Chondrocyte (in vitro differentiated cells): ENCODE measurements at places on chromosomes 4 and X. TPM values are rescaled to one million over a fixed set of nuclear protein-coding genes. Genes with fewer than 3 reads are reported as not detected.
A peak's percentile ranks its signal among the peaks of the same experiment; 100 is the strongest.

- no peak for DNase-seq
Observed at GRCh38 chrX:48573690-48574269, 504 bp upstream of the RBM3 start.

- DNase-seq: no peak
Observed at GRCh38 chr4:24924309-24924781, 11.5 kb upstream of the CCDC149 start.

DNA sequence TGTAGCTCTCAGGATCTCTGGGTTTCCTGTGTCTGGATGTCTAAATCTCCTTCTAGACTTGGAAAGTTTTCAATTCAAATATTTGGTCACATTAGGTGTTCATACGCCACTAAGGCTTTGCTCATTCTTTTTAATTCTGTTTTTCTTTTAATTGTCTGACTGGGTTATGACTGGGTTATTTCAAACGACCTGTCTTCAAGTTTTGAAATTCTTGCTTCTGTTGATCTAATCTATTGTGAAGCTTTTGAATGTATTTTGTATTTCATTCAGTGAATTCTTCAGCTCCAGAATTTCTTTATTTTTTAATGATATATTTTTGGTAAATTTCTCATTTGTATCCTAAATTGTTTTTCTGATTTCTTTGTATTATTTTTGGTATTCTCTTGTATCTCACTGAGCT, 81.0 kb upstream of the PCDH10 start:
- no peak for DNase-seq

Gene PDCL2
- total RNA-seq: not detected in 3 replicates

GRCh38 chrX:110578270-110578669, 217.3 kb downstream of the CHRDL1 start:
- no peak for DNase-seq

Gene ATP1B4
- not detected in 3 replicates for total RNA-seq

DNA sequence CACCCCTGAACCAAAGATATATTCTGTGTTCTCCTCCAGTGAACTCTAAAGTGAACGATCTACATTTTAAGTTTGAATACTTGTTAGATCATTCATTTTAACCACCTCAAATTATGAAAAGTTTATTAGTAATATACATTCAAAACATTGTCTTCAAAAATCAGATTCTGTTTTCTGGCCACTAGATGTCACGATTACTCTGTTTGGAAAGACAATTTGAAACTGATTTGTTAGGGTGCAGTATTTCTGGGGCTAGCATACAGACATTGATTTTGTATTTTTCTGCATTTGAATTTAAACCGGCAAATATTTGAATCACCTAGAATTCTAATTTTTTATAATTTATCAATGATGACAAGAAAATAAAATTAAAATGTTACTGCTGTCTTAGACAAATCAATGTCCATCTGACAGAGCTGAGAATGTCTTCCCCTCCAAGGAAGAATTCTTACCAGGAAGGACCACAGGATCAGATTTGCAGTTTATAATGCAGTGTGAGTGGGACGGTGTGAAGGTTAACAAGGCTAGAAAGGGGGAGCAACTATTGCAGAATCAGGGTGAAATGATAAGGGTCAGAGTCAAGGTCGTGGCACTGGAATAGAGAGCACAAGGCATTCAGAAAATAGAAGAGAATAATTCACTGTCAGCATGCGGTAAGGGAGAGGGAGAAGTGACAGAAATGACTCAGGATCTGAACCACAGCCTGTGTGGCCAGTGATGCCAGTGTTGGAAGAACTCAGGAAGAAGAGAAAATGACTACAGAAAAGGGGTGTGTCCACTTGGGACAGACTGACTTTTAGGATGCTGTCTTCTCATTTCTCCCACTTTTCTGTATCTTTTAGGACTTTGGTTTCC, 91.6 kb downstream of the ANXA10 start:
- DNase-seq: no peak

DNA sequence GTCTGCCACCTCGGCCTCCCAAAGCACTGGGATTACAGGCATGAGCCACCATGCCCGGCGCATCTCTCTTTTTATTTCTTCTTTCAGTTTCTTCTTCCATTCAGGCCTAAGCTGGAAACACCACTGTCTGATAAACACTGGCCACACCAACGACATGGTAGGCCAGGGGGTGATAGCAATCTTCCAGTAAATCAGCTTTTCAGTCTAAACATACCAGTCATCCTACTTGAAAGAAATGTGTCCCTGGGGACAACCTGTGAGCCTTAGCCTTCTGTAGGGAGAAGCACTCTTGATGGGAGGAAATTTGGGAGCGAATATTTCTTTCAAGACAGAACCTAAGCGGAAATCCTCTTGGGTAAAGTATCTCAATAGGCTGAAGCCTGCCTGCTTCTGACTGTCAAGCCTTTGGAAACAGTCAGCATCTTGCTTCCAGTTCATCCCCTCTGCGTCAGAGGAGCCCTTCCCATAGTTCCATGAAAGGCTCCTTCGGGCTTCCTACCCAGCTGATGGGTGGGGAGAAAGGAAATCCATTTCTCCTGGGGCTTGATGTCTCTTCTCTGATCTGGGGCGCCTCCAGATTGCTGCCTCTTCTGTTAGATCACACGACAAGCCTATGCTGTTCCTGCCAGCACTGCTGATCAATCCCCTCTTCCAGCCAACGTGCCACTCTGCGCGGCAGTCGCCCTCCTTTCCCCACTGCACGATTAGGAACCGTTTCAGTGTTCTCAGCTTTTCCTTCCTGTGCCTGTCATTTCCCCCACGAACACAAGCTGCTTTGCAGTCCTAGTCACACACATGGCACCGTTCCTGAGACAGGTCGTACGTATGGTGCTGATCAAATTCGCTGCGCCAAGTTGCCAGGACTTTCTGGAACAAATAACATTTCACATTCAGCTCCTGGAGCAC, 49.5 kb upstream of the CBR4 start:
- no peak for DNase-seq

- peak; percentile 86 for DNase-seq
Observed at GRCh38 chrX:150363561-150364346, 637 bp downstream of the MAMLD1 start.

Gene TCEAL3
- 40.0 to 40.8 TPM (median 40.2 TPM) in 3 replicates for total RNA-seq

Gene SHOX
- total RNA-seq: 0.15 TPM in 1 of 3 replicates, not detected in the others

Gene TMPRSS11B
- not detected in 3 replicates for total RNA-seq

DNA sequence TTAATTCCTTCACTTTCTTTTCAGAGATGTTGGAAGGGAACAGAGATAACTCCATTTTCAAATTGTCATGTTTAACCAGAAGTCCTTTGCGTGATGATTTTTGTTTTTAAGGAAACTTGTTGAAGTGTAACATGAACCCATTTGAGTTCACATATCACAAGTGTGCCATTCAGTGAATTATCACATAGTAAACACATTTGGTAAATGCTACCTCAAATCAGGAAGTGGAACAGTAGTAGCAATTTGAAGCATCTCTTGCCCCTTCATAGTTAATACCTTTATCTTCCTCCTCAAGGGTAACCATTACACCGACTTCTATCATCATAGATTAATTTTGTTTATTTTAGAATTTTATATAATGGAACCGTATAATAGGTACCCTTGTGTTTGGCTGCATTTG, 35.8 kb downstream of the KDM6A start:
- no peak for DNase-seq

DNA sequence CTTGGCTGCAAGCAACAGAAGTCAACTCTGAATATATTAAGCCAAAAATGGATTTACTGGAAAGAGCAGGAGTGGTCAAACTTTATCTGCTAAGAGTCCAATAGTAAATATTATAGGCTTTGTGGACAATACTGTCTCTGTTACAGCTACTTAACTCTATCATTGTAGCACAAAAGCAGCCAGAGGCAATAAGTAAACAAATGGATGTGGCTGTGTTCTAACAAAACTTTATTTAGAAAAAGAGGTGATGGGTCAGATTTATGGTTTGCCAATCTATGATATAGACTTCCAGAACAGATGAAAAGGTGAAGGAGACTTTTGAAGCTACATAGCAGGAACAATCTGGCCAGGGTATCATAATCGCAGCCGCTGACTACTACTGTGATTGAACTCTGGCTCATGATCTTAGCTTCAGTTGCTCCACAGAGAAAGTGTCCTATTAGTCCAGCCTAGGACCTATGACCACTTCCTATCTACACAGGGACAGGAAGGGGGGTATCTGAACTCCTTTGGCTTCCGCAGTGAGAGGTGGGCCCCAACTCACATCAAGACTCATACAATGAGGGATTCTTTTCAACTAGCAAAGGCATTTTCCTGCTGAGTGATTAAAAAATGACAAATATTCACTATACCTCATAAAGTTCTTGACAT, 154.9 kb downstream of the ATG4A start:
- no peak for DNase-seq

DNA sequence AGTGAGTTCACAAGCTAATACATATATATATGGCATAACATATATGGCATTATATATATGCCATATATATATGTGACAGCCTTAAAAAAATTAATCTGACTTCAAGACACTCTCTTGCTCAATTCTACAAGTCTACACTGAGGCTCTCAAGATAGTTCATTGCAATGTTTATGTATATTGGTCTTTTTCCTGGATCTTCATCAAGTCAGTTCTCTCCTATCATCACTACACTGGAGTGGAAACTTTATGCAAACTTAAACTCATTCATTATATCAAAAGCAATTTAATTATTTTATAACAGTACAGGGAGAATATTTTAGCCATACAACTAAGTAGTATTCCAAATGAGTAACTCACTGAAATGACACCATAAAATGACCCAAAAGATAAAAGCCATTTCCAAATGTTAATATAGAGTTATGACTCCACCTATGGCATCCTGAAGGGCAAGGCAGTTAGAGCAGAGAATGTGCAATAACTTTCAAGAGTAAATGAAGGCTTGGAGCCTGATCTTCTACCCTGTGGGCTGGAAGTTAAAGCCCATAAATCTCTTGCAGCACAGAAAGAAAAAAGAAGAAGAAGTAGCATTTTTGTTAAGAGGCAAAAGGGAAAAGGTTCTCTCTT, 176.3 kb upstream of the SLIT2 start:
- DNase-seq: no peak

GRCh38 chrX:82087699-82088098, 885.8 kb downstream of the SH3BGRL start:
- DNase-seq: no peak

- DNase-seq: no peak
Observed at GRCh38 chrX:39497702-39498265, 600.0 kb downstream of the BCOR start.

DNA sequence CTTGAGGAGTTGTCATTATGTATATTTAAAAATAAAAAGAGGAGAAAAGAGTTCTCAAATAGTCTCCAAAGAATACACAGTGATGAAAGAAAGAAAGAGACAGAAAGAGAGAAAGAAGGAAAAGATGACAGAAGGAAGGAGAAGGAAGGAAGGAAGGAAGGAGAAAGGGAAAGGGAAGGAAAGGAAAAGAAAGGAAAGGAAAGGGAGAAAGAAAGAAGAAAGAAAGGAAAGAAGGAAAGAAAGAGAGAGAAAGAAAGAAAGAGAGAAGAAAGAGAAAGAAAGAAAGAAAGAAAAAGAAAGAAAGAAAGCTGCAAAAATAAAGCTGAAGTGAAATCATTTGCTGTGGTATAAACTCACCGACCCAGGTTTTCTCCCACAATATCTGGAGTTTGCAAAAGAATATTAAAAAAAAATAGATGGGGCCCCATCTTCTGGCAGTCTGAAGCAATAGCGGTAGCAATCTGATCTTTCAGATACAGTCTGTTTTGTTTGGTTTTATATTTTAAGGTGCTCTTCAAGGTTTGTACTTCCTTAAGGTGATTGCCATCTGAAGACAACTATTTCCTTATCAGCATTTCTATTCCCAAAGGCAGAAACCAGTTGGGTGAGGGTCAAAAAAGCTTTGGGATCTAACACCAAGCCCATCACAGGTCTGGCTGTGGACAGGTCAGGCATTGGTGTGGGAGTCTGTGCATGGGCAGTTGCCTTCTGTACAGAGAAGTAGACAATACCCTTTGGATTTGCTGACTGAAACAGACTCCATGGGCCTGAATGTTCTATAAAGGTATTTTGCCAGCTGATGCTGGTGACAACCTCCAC, 160.4 kb downstream of the CPEB2 start:
- no peak for DNase-seq

DNA sequence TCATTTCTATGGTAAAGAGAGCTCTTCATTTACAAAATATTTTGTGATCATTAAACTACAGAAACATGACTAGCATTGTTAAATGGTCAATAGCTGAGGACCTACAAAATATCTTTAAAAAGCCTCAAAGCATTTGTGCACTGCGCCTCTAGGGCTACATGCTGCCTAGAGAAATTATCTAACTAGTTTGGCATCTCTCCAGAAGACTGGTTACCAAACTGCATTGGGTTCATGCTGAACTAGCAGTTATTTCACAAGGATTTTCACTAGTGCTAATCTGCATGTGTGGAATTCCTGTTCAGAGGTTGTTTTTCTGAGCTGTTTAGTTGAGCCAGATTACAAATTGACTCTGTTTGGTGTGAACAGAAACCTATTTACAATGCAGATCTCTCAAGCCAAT, 58.5 kb upstream of the PITX2 start:
- DNase-seq: no peak

- DNase-seq: no peak
Observed at GRCh38 chrX:70508296-70508911, 63.8 kb downstream of the DLG3 start.

DNA sequence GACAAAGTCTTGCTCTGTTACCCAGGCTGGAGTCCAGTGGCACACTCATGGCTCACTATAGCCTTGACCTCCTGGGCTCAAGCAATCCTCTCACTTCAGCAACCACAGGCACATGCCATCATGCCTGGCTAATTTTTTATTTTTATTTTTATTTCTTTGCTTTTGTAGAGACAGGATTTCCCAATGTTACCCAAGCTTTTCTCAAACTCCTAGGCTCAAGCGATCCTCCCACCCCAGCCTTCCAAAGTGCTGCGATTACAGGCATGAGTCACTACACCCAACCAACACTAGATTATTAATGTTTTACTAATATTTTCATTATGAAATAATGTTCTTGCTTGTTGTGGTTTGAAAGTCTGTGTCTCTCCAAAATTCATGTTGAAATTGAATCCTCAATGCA, 5.2 kb upstream of the ACTRT1 start:
- DNase-seq: no peak

Gene PWWP3B
- 1.1 to 2.1 TPM (median 1.1 TPM) in 3 replicates for total RNA-seq

DNA sequence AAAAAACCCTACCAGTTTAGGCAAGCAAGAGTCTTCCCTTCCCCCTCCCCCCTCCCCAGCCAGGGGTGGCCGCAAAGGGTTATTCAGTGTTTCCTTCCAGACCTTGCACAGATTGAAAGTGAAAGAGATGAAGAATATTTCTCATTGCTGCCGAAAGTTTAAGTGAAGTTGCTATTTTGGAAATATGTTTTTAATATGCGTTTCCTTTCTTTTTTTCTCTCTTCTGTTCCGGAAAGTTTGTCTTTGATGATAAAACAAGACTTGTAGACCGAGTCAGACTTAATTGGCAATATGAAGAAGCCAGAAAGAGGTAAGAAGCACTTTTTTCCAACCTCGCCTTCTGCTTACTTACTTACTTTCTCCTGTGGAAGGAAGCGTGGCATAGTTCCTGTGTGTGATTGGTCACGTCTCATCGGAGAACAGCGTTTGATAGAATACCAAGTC, 58.5 kb upstream of the CLCN4 start:
- no peak for DNase-seq
